ENCODE measurements at places on chromosomes 3 and 15.
A peak's percentile ranks its signal among the peaks of the same experiment; 100 is the strongest.

- no peak for DNase-seq
Measured at GRCh38 chr3:122533480-122533879, 18.7 kb upstream of the KPNA1 start.

DNA sequence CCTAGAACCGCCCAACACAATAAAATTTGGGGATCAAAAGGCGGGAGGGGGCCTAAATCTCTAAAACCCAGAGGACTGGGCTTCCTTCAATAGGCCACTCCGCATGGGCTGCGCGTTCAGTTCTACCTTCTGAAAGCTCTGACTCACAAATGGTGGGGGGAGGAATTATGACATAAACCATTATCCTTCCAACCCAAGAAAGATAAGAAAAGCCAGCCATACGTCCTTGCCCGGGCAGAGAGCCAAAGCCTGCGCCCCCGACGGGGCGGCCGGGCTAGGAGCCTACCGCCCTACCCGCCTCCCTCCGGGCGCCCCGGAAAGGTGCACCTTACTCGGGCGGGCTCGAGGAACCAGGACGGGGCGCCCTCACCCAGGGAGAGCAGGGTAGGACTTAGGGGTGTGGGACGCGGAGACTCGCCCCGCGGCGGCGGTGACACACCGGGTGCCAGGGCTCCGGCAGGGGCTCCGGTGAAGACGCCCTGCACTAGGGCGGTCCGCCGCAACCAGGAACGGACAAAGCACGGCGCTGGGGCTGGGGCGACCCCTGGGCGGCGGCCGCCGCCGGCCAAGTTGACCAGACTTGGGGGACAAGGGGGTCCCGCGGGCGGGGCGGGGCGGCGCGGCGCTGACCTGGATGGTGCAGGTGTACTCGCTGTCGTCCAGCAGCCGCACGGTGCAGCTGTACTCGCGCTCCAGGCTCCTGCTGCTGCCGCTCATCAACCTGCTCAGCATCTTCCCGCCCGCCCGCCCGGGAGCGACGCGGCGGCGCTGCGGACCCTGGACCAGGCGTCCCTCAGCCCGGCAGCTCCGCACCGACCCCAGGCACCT is 534 bp downstream of the FRMD5 start:
- DNase-seq: no peak

DNA sequence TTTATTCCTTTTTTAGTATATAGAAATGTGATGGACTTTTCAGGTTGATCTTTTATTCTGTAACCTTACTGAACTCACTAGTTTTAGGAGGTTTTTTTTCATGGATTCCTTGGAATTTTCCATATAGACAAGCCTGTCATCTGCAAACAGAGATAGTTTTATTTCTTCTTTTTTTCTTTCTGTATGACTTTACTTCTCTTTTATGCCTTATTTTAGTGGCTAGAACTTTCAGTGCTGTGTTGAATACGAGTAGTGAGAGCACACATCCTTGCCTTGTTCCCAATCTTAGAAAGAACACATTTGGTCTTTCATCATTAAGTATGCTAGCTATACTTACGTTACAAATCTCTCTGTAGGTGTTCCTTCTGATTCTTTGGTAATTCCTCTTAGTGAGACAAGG is 336.5 kb downstream of the PTPRG start:
- DNase-seq: no peak

- DNase-seq: no peak
Measured at GRCh38 chr3:178669022-178669601, 132.9 kb downstream of the KCNMB2 start.

- DNase-seq: no peak
Measured at GRCh38 chr15:32853592-32853991, 135.8 kb downstream of the GREM1 start.

DNA sequence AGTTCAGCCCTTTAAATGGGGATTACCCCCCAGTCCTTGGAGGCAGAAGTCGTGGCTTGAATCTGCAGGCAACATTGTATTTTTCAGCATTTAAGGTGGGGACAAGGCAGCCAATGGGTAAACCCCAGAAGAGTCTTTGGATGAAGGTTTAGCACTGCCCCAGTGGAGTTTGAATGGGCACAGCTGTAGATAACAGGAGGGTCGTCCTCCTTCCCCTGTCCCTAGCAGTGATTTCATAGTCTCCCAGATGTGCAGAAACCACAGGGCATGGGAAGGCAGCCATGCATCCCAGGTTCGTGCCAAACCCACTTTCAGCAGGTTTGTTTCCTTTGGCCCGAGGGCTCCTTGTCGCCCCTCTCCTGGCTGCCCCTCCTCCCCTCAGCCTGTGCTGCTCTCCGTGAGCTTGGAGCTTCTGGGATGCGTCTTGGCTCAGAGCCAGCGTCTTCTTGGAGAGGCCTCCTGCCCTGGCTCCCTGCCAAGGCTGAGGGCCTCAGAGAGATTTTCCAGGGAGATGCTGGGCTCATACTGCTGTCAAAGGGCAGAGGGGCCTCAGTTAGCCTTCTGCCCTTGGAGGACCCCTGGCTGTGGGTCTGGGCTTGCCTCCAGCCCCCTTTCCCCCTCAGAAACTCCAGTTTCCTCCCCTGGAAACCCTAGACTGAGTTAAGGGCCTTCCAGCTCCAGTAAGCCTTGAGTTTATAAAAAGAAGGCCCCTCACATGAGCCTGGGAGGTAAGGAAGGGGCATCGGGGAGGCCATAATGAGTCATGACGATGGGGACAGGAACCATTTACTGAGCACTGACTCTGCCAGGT is 48.9 kb upstream of the POLG start:
- DNase-seq: no peak

- no peak for DNase-seq
Measured at GRCh38 chr3:32078085-32078634, 28.3 kb upstream of the GPD1L start.

DNA sequence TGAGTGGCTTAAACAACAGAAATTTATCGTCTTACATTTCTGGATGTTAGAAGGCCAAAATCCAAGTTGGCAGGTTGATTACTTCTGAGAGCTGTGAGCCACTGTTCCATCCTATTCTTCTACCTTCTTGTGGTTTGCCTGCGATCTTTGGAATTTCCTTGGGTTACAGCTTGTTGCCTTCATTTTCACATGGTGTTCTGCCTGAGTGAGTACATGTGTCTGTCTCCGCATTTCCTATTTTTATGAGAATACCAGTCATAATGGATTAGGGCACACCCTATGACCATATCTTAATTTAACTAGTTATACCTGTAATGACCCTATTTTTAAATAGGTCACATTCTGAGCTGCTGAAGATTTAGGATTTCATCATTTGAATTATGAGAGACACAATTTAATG is 294.3 kb downstream of the CNTN4 start:
- DNase-seq: no peak

GRCh38 chr15:58080398-58080797 is 14.9 kb upstream of the ALDH1A2 start:
- no peak for DNase-seq

DNA sequence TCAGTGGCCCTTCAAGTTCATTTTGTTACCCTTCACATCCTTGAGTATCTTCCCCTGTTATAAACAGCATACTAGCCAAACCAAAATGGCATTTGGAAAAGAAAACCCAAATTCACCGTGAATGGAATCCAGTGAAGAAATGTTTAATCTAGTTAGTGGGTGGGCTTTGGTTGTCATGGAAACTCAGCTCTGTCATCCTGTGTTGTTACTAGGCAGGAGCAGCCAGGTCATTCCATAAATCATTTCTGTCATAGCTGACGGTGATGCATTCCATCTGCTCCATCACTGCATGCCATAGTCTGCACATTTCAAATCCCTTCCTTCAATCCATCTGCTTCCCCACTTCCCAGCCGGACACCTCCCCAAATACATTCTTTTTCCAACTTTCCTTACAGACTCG is 140.4 kb upstream of the CGNL1 start:
- peak; percentile 70 for DNase-seq

- no peak for DNase-seq
Measured at GRCh38 chr3:52891164-52891563, 6.2 kb downstream of the STIMATE start.

DNA sequence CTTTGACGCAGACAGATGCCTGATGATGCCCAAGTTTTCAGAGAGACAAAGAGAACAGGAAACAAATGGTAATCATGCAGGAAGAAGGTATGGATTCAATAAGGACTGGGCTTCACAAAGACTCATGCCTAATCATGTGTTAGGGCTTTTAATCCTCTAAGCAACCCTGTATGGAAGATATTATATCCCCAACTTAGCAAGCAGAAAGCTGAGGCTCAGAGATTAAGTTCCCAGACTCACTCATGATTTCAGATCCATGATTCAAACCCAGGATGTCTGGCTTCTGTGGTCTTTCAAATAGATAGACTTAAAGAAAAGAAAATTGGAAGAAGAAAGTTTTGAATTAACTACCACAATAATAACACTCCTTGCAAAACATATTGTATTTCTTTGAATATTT is 4.1 kb upstream of the CLASP2 start:
- DNase-seq: no peak

DNA sequence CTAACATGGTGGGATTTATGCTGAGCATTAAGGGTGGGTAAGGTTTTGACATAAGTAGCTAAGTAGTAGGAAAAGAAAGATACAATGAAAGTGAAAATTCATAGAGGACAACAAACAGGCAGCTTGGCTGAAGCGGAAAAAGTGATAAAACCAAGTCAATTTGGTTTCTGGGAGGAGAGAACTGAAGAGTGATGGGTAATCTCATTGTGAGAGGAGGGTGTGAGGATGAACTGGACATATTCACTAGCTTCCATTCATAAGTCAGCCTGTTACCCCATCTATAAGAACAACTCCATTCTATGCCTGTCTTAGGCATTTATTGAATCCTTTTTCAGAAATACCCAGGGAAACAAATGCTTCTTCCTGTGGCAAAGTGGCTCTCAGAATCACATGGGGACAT is 67.1 kb upstream of the BBX start:
- DNase-seq: no peak

Measured in NCI-H1930 (cell line).